HT-29 (cell line): ENCODE measurements at places on chromosomes 5 and 9.

DNA sequence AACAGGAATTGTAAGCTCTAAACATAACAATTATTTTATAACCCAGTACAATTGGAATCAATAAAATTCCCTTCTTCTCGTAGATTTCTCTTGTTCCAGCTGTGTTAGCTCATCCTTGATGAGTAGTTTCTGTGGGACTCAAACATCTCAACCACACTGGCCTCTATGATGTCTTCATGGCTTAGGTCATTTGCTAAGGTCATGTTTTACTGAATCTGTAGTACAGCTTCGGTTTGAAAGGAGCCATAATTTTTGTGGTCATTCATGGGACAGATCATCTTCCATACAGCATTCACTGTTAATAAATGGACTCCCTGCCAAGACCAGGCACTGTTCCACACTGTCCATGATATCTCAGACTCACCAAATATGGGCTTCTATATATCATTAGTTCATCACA, 369.0 kb upstream of the RFX3 start:
- DNase-seq: no peak

GRCh38 chr9:4207123-4207875, 92.6 kb downstream of the GLIS3 start:
- no peak for DNase-seq

- DNase-seq: no peak
Observed at GRCh38 chr5:35046774-35047173, 975 bp downstream of the AGXT2 start.

DNA sequence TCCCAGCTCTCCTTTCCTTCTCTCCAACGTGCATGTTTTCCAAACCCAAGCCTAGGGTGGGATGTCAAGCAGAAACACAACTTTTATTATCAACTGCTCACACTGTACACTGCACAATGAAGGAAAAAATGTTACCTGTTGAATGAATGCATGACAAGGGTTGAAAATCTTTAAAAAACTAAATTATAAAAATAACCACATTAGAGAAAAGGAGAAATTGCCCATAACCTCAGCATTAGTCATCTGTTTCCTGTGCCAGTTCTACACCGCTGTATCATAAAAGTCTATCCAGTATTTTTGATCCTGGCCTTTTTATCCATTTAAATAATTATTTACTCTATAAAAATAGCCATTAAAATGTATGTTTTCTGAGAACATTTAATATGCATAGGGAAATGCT, 101.1 kb downstream of the APBA1 start:
- no peak for DNase-seq

DNA sequence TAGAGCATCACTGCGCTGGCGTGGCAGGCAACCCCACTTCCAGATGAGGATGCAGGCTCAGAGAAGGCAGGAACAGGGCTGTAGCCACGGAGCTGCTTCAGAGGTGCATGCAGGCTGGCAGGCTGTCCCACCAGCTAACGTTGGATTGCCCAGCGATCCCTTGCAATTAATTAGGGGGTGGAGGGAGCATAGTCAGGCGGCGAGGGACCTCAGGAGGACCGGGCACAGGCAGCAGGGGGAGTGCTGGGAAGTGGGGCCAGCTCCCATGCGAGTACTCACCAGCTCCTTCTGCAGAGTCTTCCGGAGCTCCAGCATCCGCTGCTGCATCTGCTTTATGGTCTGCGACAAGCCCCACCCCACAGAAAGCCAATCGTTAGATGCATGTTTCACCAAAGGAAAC, 20.3 kb downstream of the ARPC5L start:
- no peak for DNase-seq

DNA sequence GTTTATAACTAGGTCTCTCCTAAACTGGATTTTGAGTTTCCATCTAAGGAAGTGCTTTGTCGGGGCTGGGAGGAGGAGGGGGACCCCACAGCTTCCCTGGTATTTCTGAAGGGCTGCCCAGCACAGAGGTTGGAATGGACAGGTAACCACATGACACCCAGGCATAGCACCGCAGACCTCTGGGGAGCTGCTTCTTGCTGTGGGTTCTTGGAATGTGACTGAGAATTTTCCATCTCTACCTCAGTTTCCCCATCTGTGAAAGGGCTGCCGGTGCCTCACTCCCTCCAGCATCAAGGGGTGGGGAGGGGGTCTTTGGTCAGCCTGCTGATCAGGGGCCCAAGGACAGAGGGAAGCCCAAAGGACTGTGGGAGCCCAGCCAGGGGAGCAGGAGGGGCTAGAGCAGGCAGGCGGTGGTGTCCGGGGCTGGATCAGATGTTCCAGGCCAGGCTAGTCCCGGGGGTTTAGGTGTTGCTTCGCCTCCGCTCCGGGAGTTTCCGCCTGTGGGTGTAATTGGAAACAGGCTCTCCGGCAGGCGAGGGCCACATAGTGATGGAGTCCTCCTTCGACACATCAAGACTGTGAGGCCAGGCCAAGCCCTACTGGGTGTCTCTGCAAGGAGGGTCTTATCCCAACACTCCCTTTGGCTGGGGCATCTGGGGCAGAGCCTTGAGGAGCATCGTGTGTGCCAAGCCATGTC, 3.3 kb downstream of the OLFML2A start:
- DNase-seq: no peak
